Keratinocyte (primary cell): ENCODE measurements at places on chromosomes 7 and 10. TPM values are rescaled to one million over a fixed set of nuclear protein-coding genes. Genes with fewer than 3 reads are reported as not detected.

MKI67 gene
- polyA plus RNA-seq: 0.95 to 12.2 TPM (median 10.4 TPM) in 3 replicates

- H3K27me3 ChIP-seq: no peaks in the 10 kb centered on the region
- DNase-seq: no peak
Observed at GRCh38 chr7:46747869-46748576, 827.0 kb upstream of the IGFBP3 start.

GRCh38 chr7:117014673-117015133, 61.4 kb downstream of the ST7 start:
- H3K36me3 ChIP-seq: no peaks in the 10 kb centered on the region
- peak overlapping the region; percentile 30 for H3K27ac ChIP-seq
- peaks cover 36% of the 10 kb centered on the region for H3K4me1 ChIP-seq
- H3K4me3 ChIP-seq: peak overlapping the region; percentile 40
- DNase-seq: no peak

- no peaks in the 10 kb centered on the region for H3K36me3 ChIP-seq
- no peaks in the 10 kb centered on the region for H3K4me1 ChIP-seq
- no peak for DNase-seq
Observed at GRCh38 chr7:134996097-134996550, 9.8 kb downstream of the AGBL3 start.

DNA sequence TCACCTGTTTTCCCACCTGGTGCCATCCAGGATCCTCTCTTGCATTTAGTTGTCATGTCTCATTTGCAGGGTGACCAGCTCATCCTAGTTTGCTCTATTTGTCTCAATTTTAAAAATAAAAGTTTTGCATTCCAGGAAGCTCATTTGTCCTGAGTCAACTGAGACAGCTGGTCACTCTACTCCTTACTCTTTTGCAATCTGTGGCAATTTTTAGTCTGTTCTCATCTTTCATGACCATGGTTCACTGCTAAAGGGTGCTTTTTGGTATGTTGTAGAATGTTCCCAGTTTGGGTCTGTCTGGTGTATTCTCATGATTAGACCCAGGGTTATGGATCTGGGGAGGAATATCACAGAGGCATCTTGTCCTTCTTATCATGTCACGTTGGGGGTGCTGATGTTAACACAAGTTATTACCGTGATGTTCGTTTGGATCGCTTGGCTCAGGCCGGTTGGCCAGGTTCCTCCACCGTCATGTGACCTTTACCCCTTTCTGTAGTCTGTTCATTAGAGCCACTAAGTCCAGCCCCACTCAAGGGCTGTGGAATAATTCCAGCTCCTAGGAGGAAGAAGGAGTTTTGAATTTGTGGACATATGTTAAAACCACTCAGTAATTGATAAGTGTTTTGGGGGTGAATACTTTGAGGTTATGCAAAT, 103.3 kb upstream of the IGFBP3 start:
- H3K4me1 ChIP-seq: no peaks in the 10 kb centered on the region
- H3K4me3 ChIP-seq: no peak overlapping the region
- no peak overlapping the region for H3K27ac ChIP-seq

- H3K27ac ChIP-seq: no peak overlapping the region
- H3K36me3 ChIP-seq: no peaks in the 10 kb centered on the region
- H3K4me1 ChIP-seq: peaks cover 11% of the 10 kb centered on the region
Observed at GRCh38 chr10:88256013-88256680, 327.0 kb downstream of the RNLS start.

NUB1 gene
- polyA plus RNA-seq: 27.0 to 34.6 TPM (median 30.6 TPM) in 3 replicates

DNA sequence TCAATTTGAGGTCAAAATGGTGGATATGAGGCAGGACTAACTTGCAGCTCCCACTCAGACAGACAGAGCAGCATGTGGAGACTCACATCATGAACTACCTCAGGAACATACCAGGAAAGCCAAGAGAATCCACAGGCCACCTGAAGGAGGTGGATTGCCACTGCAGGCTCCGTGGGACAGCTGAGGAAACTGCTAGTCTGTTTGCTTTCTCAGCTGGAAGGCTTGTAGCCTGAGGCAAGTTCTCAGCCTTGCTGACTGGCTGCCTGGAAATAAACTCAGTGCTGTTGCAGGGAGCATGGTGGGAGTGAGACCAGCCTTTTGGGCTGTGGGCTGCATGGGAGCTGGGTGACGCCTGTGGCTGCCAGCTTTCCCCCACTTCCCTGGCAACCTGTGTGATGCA, 202.9 kb downstream of the ZNF248 start:
- no peaks in the 10 kb centered on the region for H3K27me3 ChIP-seq
- no peak overlapping the region for H3K27ac ChIP-seq
- H3K4me3 ChIP-seq: no peak overlapping the region
- H3K36me3 ChIP-seq: no peaks in the 10 kb centered on the region
- no peak for DNase-seq

GRCh38 chr7:146542101-146542500, 425.5 kb downstream of the CNTNAP2 start:
- H3K36me3 ChIP-seq: no peaks in the 10 kb centered on the region
- H3K4me3 ChIP-seq: no peak overlapping the region
- DNase-seq: no peak

DNA sequence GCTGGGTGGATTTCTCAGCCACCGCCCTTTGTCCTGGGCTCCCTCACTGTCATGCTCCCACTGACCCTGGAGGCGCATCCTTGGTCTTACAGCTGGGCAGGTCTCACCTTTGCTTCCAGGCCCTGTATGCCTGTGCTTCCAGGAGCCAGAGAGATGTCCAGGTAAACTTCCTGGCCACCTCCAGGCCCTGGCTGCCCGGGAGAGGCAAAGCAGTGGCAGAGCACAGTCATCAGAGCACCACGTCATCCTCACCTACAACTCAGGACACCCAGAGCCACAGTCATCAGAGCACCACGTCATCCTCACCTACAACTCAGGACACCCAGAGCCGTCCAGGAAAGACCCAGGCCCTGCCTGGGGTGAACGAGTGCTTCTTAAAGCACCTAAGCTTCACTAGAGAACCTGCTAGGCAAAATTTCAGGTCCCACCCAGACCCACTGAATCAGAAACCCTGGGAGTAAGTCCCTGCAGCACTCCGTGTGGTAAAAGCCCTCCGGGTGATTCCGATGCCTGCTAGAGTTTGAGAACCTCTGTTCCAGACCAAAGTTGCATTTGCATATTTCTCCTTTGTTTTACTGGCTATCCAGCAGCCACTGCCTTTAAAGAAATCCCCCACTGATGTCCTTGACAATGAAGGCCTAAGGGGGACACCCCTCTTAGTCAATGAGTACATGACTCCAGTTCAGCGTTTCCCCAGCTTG, 62.3 kb downstream of the DLG5 start:
- peak overlapping the region; percentile 5 for H3K27ac ChIP-seq
- no peak for DNase-seq
- no peaks in the 10 kb centered on the region for H3K27me3 ChIP-seq
- no peak overlapping the region for H3K4me3 ChIP-seq

FGFBP3 gene
- polyA plus RNA-seq: 0.03 to 0.22 TPM (median 0.06 TPM) in 3 replicates

DNA sequence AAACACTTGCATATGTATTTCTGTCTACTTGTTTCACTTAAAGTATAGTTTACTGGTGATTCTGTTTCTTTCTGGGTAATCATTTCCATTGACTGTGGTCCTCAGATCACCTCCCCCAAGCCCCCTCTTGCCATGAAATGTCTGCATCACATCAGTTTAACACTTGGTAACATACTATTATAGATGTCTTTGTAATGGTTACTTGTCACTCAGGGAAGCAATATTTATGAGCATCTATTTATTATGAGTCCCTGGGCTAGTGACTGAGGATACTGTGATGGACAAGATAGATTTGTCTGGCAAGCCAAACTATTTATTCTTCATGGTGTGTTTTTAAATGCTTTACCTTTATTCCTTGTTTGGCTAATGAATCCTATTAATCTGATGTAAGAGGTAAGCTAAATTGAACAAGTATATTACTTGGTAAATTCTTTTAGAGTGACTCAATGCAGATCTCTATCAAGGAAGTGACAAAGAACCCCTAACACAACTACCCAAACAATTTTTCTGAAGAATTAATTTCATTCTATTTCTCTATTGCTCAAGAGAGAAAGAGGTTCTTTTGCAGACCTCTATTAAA, 270.9 kb downstream of the RELN start:
- H3K36me3 ChIP-seq: no peaks in the 10 kb centered on the region
- DNase-seq: no peak
- peak overlapping the region; percentile 70 for H3K27ac ChIP-seq
- peaks cover 20% of the 10 kb centered on the region for H3K4me1 ChIP-seq
- peaks cover 3% of the 10 kb centered on the region for H3K27me3 ChIP-seq
- H3K4me3 ChIP-seq: no peak overlapping the region

ZPBP gene
- not detected in 3 replicates for polyA plus RNA-seq

TES gene
- polyA plus RNA-seq: 142 to 187 TPM (median 173 TPM) in 3 replicates

- no peaks in the 10 kb centered on the region for H3K27me3 ChIP-seq
- DNase-seq: no peak
- peaks cover 25% of the 10 kb centered on the region for H3K4me1 ChIP-seq
- no peaks in the 10 kb centered on the region for H3K36me3 ChIP-seq
- H3K27ac ChIP-seq: peak overlapping the region; percentile 17
Observed at GRCh38 chr7:35038354-35038753, 1.1 kb upstream of the DPY19L1 start.

DNA sequence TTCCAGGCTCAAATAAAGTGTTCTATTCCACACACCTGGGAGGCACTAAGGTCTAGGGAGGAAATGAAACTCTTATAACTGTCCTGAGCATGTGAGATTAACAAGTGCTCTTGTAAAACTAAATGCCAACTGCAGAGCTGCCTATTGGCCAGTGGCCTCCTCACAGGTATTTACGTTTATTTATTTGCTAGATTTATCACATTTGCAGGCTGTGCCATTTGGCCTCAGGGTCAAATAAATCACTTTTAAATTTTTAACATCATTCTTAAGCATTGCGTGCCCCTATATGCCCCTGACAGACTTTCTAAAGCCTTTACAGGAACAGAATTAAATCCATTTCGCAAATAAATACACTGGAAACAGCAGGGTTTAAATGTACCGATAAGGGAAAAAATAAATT, 381.8 kb upstream of the NFE2L3 start:
- no peaks in the 10 kb centered on the region for H3K36me3 ChIP-seq
- no peaks in the 10 kb centered on the region for H3K27me3 ChIP-seq
- H3K4me1 ChIP-seq: no peaks in the 10 kb centered on the region
- H3K27ac ChIP-seq: no peak overlapping the region
- no peak overlapping the region for H3K4me3 ChIP-seq

NUTM2A gene
- polyA plus RNA-seq: 0.13 to 0.63 TPM (median 0.22 TPM) in 3 replicates

- no peak overlapping the region for H3K27ac ChIP-seq
- no peak for DNase-seq
- H3K36me3 ChIP-seq: peaks cover 29% of the 10 kb centered on the region
- H3K4me1 ChIP-seq: peaks cover 17% of the 10 kb centered on the region
Observed at GRCh38 chr10:93417266-93417665, 64.9 kb downstream of the MYOF start.

ENTPD1 gene
- 0.03 to 0.08 TPM in 2 of 3 replicates, not detected in the other for polyA plus RNA-seq

CUBN gene
- polyA plus RNA-seq: 0.06 to 0.35 TPM (median 0.07 TPM) in 3 replicates

DNA sequence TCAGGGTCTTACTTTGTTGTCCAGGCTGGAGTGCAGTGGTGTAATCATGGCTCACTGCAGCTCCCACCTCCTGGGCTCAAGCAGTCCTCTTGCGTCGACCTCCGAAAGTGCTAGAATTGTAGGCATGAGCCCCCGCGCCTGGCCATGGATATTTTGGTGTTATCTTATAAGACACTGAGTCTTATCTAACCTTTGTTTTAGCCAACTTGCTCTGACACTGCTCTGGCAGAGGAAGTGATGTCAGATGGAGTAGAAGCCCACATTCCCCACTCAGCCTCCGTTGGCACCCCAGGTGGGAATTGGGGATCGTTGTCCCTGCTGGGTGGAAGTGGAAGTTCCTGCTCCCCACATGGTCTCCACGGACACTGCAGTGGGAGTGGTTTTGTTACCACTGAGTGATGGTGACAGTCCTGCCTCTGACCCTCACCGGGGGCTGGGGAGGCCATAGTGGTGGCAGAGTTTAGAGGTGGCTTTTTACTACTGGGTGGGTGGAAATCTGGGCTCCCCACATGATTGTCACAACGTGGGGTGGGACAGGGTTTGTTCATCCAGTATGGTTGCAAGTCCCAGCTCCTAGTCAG, 98.9 kb downstream of the ANKRD61 start:
- no peak overlapping the region for H3K27ac ChIP-seq
- no peak for DNase-seq

NPSR1 gene
- not detected in 3 replicates for polyA plus RNA-seq

PRXL2A gene
- 50.2 to 71.6 TPM (median 53.3 TPM) in 3 replicates for polyA plus RNA-seq

DNA sequence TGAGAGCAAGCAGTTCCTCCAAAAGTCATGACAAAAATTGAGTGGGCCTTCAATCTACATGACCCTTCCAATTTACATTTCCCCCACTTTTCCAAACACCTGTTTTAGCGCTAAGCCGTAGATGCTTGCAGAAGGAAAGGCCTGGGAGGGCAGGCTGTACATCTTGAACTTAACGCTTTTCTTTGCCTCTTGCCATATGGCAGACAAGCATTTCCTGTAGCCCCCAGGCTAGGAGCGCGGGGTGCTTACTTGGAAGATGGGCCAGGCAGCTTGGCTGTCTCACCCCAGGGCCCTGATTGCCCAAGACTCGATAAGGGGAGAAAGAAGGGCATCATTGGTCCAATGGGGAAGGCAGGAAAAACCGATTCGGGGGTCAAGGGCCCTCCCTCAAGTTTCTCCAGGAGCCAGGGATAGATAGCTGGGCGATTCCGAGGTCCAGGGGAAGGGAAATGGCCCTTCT, 1.8 kb downstream of the HOXA10 start:
- peaks cover 32% of the 10 kb centered on the region for H3K4me1 ChIP-seq
- peaks cover 6% of the 10 kb centered on the region for H3K27me3 ChIP-seq
- peak overlapping the region; percentile 87 for H3K27ac ChIP-seq
- peak overlapping the region; percentile 84 for H3K4me3 ChIP-seq
- DNase-seq: no peak

GSAP gene
- polyA plus RNA-seq: 2.8 to 5.4 TPM (median 5.0 TPM) in 3 replicates

LIPM gene
- polyA plus RNA-seq: 0.10 to 0.67 TPM (median 0.44 TPM) in 3 replicates

OR13A1 gene
- polyA plus RNA-seq: 0.03 TPM in 1 of 3 replicates, not detected in the others

DNA sequence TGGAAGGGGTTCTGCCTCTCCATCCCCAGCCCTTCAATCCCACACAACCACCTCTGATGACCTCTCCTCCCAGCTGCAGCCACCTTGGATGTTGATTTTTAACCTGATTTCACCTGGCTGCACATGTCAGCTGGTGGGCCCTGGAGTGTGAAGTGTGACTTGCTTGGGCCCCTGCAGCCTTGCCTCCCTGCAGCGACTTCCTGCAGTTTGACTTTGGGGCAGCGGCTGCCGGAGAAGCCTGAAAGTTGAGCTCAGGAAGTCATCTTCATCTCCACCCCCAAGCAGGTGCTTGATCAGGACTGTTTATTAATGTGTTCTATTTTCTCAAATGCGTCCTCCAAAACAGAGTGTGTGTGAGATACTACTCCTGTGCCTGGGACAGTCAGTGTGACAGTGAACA, 675.2 kb upstream of the GALNT17 start:
- DNase-seq: no peak
- no peaks in the 10 kb centered on the region for H3K27me3 ChIP-seq
- H3K27ac ChIP-seq: no peak overlapping the region
- peaks cover 3% of the 10 kb centered on the region for H3K4me1 ChIP-seq
- H3K4me3 ChIP-seq: no peak overlapping the region

MRPL32 gene
- polyA plus RNA-seq: 55.7 to 86.1 TPM (median 81.1 TPM) in 3 replicates

DNA sequence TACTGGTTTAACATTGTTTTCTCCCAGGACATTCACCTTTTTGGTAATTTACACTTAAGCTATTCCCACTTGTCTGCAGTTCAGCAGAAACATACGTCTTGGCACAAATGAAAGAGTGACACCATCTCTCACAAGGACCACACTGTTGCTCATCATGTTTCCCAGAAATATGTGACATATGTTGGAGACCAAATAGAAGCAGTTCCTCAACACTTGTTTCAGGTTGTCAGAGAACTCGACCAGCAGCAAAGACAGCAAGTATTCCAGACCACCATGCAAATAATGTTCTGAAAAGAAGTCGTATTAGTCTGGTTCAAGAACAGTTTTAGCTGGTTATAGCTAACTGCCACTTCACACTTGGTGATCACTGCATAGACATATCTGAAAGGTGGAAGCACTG, 81.3 kb upstream of the KLF6 start:
- H3K36me3 ChIP-seq: no peaks in the 10 kb centered on the region
- DNase-seq: no peak
- no peak overlapping the region for H3K4me3 ChIP-seq
- peaks cover 11% of the 10 kb centered on the region for H3K4me1 ChIP-seq
